ENCODE measurements at places on chromosomes 3 and 15.

- DNase-seq, result no peak
Observed at GRCh38 chr15:82802497-82802896, 3.4 kb downstream of the FSD2 start.

DNA sequence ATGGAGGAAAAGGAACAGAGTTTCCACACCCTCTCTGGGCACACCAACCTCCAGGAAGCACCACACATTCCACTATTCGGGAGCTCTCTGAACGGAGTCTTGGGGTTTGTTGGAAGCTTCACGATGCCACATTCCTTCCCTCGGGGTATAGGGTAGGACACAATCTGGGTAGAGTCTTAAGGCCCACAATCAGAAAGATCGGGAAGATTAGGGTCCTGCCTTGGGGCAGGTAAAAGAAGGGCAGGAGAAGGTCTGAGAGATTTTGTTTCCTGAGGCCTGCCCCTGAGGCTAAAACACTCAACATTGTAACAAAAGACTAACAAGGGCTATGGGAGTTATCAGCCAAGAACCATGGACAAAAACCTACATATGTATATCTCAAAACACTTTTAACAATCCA lies 89.2 kb upstream of the RAP2B start:
- no peak for DNase-seq

DNA sequence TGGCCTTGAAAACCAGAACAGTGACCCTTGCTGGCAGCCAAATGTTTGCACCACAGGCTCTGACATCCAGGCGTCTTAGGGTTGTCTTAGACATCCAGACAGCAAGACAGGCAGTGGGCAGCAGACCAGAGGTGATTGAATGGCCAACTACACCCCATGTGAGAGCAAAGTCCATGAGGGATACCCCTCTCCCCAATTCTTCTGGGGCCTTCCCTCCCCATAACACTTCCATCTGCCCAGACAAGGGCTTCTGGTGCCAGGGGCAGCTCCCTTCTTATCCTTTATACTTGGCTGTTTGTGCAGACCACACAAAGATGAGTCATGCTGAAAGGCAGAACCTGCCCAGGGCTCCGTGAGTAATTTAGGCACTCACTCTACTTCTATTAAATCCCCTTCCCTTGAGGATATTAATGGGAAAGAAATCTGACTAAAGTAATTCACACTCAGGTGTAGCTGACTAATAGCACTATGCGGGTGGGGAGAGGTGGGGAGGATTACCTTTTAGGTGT lies 257.9 kb downstream of the UACA start:
- no peak for DNase-seq

DNA sequence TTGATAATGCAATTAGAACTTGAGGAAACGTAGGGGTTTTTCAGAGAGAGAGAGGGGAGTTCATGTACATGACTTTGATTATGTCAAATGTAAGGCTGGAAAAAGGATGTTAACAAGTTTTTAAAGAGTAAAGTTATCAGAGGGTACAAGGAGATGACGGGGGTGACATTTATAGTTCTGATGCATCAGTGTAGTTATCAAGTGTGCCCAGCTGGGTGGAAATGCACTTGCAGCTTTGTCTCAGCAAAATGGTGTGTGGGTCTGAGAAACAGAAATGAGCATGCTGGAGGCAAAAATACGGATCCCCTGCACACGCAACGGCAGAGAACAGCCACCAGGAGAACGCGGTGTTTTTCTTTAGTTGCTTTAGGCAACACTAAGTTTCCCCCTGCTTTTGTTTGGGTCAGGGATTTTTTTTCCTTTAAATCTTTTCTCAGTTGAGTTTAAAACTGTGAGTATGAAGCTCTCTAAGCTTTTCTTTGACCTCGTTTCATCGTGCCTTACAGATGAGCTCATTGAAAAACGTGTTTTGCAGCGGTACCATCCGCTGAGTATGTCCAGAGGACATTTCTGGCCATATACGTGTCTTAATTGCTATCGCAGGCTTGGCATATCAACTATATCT lies 205.4 kb downstream of the PDZRN3 start:
- DNase-seq, result no peak

- DNase-seq, result no peak
Observed at GRCh38 chr3:157100608-157101396, 59.1 kb downstream of the CCNL1 start.

DNA sequence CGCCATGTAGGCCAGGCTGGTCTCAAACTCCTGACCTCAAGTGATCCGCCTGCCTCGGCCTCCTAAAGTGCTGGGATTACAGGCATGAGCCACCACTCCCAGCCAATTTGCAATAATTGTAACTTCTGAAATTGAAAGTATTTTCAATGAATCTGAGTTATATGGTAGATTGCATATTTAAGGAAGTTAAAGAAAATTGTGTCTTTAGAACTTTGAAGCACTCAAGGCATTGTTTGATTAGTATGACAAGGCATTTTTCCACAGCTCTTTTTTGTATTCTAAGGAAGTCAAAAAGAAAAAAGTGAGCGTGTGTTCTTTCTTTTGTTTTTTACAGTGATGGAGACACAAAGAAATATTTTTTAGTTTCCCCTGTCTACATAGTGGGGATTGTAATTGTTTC lies 15.7 kb upstream of the RPLP1 start:
- no peak for DNase-seq

Measured in NCI-H2227 treated with DMSO at 0.1 percent for 48 hours (cell line).